ENCODE measurements at places on chromosomes 6 and 20.

GRCh38 chr6:4522453-4522852 lies 253.8 kb upstream of the CDYL start:
- DNase-seq = no peak

DNA sequence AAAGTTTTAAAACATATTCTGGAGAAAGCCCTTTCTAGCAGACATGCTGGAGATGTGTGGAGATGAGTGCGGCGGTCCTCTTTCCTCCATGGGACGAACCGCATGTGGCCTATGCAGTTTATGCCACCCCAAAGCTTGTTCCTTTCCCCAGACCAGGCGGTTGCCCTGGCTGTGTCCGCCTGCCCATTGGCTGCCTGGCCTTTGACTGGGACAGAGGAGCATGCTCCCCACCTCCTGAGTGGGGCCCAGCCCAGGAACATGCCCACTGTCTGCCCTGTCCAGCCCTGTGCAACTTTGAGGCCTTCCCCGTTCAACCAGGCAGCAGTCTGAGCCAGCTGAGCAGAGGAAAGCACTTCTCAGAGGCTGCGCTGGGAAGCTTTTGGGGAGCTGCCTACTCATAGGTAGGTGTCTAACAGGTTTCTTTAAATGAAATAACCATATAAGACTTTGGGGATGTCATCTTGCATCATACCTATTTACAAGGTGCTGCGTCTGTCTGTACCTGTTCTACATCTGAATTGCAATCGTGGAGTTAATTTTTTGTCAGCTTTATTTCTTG lies 20.6 kb downstream of the FOXC1 start:
- no peak for DNase-seq

- DNase-seq = no peak
These were observed 11.0 kb downstream of the SMOC2 start for GRCh38 chr6:168451805-168452517.

- DNase-seq = peak; percentile 44
These were observed 108.3 kb upstream of the PHACTR3 start for GRCh38 chr20:59495894-59496510.

DNA sequence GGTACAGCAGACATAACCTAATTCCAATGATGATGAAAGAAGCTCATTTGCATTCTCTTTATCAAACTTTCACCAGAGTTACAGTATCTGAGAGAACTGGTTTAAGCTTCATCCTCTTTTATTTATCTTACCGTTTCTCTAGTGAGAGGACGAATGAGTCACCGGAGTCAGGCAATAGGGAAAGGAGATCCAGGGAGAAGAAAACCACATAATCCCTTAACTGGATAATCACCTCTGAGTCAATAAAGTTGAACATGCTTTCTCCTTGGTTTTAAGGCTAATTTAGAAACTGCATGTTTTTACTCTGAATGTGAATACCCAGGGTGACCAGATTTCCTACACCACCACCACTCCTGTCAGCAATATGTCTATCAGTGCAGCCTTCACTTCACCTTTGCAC lies 313.7 kb upstream of the TBX18 start:
- DNase-seq = no peak
